ENCODE measurements at places on chromosomes 12 and 14.

GRCh38 chr14:89813617-89814031, 140.9 kb downstream of the EFCAB11 start:
- DNase-seq, result no peak

- DNase-seq, result no peak
Observed at GRCh38 chr12:32183650-32184049, 77.0 kb downstream of the BICD1 start.

GRCh38 chr12:91824991-91825390, 320.7 kb downstream of the BTG1 start:
- DNase-seq, result no peak

- no peak for DNase-seq
Observed at GRCh38 chr14:89205137-89205740, 211.8 kb downstream of the FOXN3 start.

DNA sequence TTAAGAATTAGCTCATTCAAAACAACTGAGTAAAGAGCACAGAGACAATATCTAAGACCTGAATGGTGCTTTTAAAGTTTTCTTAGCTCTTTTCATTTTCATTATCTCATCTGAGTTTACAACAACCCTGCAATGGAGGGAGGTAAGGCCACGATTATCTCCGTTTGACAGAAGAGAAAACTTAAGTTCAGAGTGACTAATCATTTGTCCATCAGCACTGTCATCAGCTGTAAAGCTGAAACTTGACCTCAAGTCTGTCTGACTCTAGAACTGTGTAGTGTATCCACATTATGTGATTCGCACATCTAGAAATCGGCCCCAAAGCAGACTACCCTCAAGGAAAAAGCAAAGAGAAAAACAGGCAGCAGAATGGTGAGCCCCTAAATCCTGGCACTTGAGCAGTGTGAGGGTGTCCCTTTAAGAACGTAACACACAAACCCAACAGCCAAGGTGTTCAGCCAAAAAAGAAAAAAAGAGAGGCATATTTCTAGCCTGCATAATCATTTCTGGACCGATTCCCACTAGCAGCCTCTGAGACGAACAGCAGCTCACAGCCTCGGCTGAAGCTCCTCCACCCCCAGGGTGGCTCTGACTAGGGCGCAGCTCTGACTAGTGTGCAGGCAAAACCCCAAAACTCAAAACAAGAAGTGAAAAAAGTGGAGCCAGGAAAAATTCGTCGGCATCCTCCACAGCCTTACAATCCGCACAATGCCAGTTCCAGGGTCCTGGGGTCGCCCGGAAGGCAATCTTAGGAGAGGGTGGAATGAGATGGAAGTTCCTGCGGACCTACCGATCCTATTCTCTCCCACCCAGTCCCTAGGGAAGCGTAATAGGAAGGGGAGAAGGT, 1.6 kb downstream of the STXBP6 start:
- no peak for DNase-seq

DNA sequence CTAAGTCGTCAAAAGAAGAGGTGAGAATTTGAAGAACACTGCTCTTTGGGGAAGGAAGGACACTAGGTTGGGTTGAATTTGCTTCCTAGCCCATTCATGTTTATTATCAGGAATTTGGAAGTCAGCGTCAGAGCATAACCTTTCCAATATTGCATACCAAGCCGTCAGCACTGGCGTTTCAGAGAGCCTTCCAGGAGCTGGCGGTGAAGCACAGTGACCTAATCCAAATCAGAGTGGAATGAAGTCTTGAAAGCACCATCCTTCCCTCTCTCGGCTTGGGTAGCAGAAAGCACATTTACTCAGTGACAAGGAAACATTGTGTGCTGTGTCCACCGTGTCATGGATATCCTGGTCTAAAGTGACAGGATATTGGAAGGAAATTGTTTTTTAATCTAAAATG, 240.3 kb upstream of the PELI2 start:
- no peak for DNase-seq

- no peak for DNase-seq
Observed at GRCh38 chr12:20646239-20646827, 48.8 kb upstream of the SLCO1C1 start.

- DNase-seq, result no peak
Observed at GRCh38 chr14:101525640-101526527, 35.4 kb upstream of the DIO3 start.

DNA sequence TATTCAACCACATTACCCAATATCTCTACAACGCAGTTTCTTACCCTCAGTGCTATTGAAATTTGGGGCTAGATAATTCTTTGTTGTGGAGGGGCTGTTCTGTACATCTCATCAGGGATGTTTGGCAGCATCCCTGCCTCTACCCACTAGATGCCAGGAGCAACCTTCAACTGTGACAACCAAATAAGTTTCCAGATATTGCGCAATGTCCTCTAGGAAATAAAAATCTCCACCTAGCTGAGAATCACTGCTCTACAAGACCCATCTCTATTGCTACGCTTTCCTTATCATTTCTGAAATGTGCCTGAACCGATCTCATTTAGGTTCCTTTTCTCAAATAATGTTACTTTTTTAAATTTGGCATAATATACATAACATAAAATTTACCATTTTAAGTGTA, 155.2 kb upstream of the G2E3 start:
- DNase-seq, result no peak

DNA sequence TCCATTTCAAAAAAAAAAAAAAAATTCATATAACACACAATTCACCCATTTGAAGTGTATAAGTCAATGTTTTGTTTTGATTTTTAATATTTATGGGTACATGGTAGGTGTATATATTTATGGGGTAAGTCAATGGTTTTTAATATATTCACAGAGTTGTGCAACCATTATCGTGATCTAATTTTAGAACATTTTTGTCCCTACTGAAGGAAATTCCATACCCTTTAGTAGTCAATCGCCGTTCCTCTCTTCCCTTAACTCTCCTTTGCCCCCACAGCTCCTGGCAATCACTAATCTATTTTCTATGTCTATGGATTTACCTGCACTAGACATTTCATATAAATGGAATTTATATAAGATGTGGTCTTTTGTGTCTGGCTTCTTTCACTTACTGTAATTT, 92.8 kb downstream of the TRAFD1 start:
- DNase-seq, result no peak

- DNase-seq, result no peak
Observed at GRCh38 chr12:114499338-114499737, 93.4 kb upstream of the TBX5 start.

GRCh38 chr14:56487761-56488160, 91.8 kb upstream of the TMEM260 start:
- DNase-seq, result no peak

DNA sequence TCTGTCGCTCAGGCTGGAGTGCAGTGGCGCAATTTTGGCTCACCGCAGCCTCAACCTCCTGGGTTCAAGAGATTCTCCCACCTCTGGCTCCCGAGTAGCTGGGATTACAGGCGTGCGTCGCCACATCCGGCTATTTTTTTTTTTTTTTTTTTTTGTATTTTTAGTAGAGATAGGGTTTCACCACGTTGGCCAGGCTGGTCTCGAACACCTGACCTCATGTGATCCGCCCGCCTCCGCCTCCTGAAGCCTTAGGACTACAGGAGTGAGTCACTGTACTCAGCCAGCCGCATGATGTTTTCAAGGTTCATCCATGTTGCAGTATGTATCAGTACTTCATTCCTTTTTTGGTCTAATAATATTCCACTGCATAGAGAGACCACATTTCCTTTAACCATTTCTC, 2.4 kb upstream of the RNF34 start:
- DNase-seq, result no peak

GRCh38 chr14:67358924-67359774, 455 bp downstream of the ATP6V1D start:
- DNase-seq, result no peak

GRCh38 chr14:96626916-96627315, 124.7 kb downstream of the PAPOLA start:
- DNase-seq, result no peak

DNA sequence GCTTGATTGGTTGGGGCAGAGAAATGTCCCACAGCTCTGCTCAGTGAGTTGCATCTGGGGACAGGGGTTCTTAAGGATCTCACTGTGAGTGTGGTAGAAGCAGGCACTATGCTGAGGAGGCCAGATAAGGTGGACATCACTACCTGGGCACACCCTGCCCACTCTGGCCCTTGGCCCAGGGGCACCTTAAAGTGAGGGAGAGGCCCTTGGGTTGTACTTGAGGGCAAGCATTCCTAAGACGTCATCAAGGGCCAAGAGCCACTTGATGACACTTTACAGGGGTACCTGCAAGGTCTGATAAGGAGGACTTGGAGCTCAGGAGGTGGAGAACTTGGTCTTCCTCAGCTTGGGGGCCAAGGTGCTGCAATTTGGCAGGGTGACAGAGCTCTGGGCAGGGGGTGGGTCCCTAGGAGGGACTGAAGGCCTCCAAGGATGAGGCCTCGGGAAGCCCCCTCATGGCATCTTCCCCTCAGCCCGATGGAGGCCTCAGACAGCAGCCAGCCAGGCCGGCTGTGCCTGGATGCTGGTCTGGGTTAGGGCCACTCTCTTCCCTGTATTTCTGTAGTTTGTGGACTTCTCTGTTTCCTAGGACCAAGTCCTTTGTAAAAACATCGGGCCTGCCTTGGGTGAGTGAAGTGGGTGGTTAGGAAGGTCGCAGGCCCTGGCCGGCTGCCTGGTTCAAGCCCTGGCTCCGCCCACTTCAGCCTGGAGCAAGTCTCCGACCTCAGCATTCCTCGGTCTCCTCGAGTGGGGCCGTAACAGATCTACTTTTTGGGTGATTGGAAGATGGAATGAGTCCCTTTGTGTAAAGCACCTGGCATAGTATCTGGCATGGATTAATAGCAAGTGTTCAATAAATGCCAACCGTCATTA, 24.8 kb downstream of the GPR68 start:
- DNase-seq, result no peak

DNA sequence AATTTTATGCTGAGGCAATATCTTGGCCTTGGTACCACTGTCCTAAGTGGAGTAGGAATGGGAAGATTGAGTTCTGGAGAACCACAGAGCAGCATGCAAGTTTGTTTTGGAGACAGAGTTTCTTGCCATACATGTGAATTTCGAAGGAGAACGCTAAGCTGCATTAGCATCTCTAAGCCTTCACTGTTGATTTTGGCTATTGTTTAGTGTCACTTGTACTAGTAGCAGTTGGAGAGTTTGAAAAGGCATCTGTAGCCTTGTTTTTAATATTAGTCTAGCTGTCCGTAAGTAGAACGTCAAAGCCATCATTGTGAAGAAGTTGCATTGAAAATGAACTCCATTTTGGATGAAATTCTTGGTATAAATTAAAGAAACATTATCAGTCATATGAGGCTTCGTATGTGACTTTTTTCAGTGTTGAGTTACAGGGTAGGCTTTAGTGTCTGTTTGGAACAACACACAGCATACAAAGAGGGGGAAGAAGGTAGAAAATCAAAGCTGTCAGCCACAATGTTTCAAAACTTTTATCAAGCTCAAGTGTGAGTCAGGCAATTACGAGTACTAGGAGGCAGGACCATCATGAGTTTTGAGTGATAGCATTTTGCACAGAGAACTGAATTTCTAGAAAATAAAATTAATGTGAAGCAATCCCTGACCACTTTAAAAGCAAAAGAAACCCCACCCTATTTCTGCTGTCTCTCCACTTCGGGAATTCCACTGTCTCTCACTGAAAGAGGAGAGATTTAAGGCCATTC, 70.2 kb upstream of the NAV3 start:
- DNase-seq, result no peak

- no peak for DNase-seq
Observed at GRCh38 chr12:21001778-21002177, 129.2 kb upstream of the SLCO1B1 start.

- DNase-seq, result no peak
Observed at GRCh38 chr14:106051796-106052195, 525.4 kb downstream of the TMEM121 start.

- DNase-seq, result no peak
Observed at GRCh38 chr12:39935839-39936238, 170.0 kb downstream of the SLC2A13 start.

GRCh38 chr14:80987235-80988032, 32.0 kb downstream of the TSHR start:
- peak; percentile 66 for DNase-seq

DNA sequence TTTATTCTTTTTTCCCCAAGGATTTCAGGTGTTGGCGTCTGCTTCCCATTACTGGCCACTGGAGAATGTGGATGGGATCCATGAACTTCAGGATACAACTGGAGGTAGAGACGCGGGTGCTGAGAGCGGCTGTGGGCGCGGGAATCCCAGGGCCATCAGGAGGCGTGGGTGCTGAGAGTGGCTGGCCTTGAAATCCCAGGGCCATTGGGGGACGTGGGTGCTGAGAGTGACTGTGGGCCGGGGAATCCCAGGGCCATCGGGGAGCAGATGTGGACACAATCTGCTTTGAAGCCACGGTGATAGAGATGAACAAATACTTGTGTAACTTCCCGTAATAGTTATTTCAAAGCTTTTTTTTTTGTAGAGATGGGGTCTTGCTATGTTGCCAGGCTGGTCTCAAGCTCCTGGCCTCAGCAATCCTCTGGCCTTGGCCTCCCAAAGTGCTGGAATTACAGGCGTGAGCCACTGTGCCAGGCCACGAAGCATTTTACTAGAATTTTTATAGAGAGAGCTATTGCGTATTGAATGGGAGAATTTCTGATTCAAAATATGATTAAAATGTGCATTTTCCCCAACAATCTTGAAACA, 12.8 kb downstream of the ADGRD1 start:
- DNase-seq, result peak; percentile 88

DNA sequence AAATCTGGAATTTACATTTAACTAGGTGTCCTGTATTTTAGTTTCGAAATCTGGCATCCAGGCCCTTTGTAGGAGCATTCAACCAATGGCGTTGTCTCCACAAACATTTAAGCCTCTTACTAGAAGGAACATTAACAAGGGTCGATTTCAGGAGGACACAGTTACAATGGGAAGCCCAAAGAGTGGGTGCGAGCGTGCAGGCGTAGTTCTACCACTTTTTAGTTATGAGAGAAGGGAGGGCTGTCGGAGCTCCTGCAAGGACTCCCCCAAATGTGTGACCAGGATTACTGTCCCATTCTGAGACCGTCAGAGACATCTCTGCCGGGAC, 365 bp upstream of the ABHD4 start:
- no peak for DNase-seq

- no peak for DNase-seq
Observed at GRCh38 chr12:99605-100004, 33.0 kb downstream of the IQSEC3 start.

All from CD14-positive monocyte (primary cell).